ENCODE measurements at places on chromosomes 3 and 15.

- DNase-seq: no peak
Measured at GRCh38 chr3:131739211-131739610, 236.4 kb upstream of the MRPL3 start.

DNA sequence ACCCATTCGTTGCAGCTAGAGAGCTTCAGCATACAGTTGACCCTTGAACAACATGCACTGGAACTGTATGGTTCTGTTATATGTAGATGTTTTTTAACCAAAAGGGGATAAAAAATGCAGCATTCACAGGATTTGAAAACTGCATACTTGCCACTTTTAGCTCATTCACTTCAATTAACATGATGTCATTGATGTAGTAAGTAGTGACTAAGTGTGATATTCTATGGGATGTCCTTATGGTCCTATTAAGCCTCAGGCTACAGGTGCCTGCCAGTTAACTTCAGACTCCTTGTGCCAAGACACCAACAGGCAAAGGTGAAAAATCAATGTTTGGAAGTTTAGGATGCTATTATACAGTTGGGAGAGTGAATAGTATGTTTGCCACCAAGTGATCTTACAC is 553.6 kb upstream of the NECTIN3 start:
- DNase-seq: no peak

DNA sequence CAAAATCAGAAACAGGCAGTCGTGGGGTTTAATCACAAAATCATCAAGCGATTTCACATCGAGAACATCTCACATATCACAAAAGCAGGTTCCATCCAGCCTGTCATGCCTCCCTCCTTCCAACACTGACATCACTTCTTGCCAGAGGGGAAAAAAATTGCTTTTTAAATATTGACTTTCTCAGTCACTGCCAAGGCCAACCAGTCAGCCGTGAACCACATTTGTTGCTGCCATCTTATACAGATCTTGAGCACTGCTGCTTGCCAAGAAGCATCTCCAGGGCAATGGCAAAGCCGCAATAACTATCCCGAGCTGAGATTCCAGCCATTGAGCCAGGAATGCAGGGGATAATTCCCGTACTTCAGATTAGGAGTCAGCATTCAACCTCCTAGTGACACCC is 174.6 kb downstream of the ANXA2 start:
- peak; percentile 55 for DNase-seq

GRCh38 chr3:56940976-56941375 is 119.5 kb upstream of the SPATA12 start:
- DNase-seq: no peak

GRCh38 chr3:10616321-10616720 is 110.9 kb upstream of the ATP2B2 start:
- no peak for DNase-seq

GRCh38 chr3:15180042-15180611 is 25.9 kb upstream of the CAPN7 start:
- DNase-seq: no peak

- DNase-seq: no peak
Measured at GRCh38 chr3:9704347-9705322, 1.0 kb downstream of the CPNE9 start.

DNA sequence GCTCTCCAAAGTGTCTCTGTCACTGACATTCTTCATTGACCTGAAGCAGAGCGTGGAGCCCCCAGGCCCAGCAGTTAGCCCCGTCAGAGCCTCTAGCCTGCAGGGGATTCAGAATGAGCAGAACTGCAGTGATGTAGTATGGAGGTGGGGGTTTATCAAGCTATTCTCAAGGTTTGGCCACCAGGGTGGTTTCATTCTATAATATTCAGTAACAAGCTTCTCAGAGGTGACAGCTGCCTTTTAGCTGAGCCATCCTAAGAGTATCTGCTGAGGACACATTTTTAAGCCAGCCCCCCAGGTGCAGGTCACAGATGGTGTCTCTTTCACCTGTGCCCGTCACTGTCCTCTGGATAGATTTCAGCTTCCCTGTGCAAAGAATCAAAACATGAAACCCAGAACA is 31.9 kb downstream of the CMTM7 start:
- no peak for DNase-seq

GRCh38 chr3:196695849-196696226 is 16.2 kb downstream of the CEP19 start:
- DNase-seq: no peak

GRCh38 chr3:153848702-153849101 is 272.5 kb upstream of the ARHGEF26 start:
- DNase-seq: no peak

All from breast epithelium (tissue), 4 donors.